ENCODE measurements at places on chromosomes 6 and 20.

DNA sequence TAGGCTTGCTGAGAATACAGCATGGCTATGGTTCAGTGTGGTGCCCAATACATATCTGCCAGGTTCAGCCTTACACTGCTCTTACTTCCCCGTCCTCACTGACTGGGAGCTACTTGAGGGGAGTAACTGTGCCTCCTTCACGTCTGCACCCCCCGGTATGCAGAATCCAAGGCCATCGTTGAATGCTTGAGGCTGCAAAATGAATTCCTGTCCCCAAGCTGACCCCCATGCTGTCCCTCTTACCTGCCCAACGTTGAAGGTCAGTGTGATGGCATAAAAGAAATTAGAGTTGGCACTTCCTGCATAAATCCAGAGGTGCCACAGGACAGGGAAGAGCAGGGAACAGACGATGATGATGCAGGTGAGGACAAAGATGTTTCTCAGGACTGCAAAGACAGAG lies 16.3 kb downstream of the MAP1LC3A start:
- DNase-seq, result no peak

GRCh38 chr6:7108196-7108963 lies 619 bp downstream of the RREB1 start:
- DNase-seq, result peak; percentile 35

DNA sequence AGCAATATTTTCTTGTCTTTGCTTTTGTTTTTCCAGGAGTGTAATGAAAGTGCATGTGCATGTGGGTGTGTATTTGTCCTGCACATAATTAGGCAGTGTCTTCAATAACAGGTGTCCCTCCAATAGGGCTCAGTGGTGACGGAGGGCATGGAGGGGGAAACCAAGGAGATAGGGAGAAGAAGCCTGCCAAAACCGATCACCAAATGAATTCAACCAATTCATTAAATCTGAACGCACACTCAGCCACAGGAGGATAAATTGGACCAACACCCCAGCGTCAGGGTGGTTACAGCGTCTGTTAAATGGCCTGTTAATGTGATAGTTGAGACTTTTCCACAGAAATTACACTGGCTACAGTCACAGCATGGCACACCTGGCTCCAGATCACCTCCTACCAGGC lies 527.6 kb downstream of the CD83 start:
- no peak for DNase-seq

DNA sequence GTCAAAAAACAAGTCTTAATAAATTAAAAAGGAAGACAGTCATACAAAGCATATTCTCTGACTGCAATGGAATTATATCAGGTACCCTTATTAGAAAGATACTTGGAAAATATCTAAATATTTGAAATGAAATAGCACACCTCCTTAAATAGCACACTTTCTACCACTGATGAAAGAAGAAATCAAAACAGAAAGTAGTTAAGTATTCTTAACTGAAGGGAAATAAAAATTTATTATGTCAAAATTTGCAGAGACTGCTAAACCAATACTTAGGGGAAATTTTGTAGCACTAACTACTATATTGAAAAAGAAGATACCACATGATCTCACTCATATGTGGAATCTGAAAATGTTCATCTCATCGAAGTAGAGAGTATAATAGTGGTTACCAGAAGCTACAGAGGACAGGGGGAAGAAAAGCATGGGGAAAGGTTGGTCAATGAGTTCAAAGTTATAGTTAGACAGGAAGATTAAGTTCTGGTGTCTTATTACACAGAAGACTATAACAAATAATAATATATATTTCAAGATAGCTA lies 112.2 kb downstream of the ASCC3 start:
- DNase-seq, result no peak

DNA sequence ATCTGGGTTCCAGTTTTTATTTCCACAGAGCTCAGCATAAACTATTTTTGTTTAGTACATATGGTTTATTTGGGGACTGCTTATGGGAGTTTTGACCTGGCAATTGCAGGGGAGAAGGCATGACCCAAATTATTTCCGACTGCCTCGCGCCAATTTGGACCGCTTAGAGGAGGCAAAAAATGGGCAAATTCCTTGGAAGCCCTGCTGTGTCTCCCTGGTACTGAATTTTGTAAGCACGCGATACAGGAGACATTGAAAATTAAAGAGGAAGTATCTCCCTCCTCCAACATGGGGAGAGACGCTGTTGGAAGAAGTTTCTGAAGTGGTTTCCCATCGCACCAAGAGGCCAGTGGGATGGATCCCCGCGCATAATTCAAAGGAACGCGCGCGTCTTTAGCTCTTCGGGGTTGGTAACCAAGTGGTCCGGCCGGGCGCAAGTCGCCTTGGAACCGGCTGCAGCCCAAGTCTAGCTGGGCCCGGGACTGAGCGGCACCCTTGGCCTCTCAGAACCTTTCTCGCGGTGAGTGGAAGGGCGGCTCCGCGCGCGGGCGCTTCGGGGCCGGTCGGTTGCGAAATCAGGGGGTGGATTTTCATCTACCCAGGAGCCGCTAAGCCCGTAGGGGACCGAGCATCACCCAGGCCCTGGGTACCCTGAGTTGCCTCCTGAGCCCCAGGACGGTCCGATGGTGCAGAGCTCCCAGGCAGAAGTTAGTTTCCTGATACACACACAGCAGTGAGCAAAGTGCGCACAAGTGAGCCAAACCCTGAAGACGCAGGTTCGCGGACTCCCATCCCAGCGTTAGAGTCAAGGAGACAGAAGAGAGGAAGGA lies 6.2 kb downstream of the NKX2-2 start:
- no peak for DNase-seq

- no peak for DNase-seq
Observed at GRCh38 chr6:69696273-69696672, 100.5 kb downstream of the LMBRD1 start.

DNA sequence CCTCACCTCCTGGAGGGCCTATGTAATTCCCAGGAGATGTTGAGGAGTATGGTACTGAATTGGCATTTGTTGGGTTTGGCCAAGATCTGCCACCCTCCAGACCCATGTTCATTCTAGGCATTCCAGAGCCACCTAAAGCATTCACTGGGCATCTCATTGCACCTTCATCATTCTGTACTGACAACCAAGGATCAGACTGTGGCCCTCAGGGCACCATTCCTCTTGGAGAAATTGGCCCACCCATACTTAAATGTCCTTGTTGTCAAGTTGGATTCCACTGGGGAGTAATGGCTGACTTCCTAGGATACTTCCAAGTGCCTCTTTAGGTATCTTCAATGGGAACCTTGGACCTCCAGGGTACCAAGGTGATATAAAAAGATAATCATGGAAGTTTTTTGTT lies 16.8 kb upstream of the IBTK start:
- no peak for DNase-seq

- no peak for DNase-seq
Observed at GRCh38 chr20:47952023-47952564, 166.8 kb upstream of the SULF2 start.

- no peak for DNase-seq
Observed at GRCh38 chr20:57326667-57327455, 2.7 kb upstream of the SPO11 start.

DNA sequence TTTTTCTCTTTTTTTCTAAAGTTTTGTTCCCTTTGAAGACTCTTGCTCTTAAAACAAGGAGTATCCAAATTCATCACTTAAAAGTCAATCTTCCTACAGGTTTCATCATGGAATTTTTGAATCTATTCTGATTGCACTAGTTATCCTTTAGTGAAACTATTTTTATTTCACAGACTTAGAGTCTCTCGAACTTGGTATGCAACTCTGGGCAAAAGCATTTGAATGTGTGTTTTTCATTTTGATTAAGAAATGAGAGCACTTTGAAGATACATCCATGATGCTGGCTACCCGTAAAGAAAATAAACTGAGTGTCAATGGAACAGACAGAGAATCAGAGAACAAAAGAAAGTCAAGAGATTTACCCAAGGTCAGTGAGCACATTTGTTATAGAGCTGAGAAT lies 586.5 kb downstream of the EPM2A start:
- no peak for DNase-seq

DNA sequence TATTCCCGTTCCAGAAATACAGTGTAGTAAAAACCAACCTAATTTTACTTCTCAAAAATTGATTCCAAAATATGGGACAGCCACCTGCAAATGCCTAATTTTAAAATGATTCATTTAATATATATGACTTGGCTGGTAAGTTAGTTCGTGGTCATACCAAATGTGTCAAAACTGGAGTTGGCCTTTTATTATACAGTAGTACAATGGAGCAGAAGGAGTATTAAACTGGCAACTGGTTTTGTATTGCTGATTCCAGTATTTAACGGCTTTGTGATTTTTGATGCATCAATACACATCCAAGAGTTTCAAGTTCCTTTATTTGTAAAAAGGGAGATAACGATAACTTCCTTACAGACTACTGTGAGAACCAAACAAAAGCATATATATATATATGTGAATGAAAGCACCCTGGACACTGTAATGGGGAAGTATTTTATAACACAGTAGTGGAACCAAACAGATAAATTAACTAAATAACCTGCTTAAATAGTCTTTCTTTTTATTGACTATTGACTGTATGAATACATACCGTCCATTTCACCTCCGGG lies 24.8 kb downstream of the SAMHD1 start:
- DNase-seq, result no peak

DNA sequence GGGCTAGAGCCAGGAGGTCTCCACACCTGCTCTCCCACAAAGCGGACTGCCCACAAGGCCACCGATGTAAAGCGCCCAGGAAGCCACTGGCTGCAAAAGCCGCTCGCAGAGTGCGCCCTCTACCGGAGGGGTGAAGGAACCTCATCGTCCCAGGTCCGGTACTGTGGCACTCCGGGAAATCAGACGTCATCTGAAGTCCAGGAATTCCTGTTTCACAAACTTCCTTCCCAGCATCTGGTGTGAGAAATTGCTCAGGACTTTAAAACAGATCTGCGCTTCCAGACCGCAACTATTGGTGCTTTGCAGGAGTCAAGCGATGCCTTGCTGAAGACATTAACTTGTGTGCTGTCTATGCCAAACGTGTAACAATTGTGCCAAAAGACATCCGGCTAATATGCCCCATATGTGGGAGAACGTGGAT lies 115.1 kb upstream of the ARID1B start:
- DNase-seq, result no peak

GRCh38 chr20:14538433-14538832 lies 201.0 kb upstream of the FLRT3 start:
- DNase-seq, result no peak

- DNase-seq, result no peak
Observed at GRCh38 chr20:53186635-53187034, 214.5 kb downstream of the TSHZ2 start.

GRCh38 chr6:51827580-51827979 lies 259.8 kb downstream of the PKHD1 start:
- no peak for DNase-seq

GRCh38 chr20:52922436-52922835 lies 49.7 kb upstream of the TSHZ2 start:
- peak; percentile 9 for DNase-seq

GRCh38 chr6:106444777-106445507 lies 84.4 kb downstream of the CRYBG1 start:
- peak; percentile 47 for DNase-seq

GRCh38 chr20:54167909-54168872 lies 5.6 kb downstream of the CYP24A1 start:
- DNase-seq, result no peak

GRCh38 chr6:133291671-133292070 lies 50.5 kb downstream of the EYA4 start:
- DNase-seq, result no peak

DNA sequence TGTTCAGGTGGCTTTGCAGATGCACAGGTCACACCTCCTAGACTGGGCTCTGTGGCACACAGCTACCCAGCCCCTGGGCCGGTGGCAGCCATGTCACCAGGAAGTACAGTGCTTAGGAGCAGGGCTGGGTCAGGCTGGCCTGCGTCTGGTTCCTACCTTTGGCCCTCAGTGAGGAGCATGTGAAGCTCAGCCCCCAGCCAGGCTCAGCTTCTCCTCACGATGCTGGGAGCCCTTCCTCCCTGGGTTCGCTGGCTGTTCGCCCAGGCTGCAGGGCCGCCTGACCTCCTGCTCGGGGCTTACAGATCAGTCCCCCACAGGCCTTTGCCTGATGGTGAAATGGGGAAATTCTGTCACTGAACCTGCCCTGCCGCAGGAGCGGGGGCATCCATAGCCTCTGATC lies 23.1 kb downstream of the SPATA2 start:
- no peak for DNase-seq

DNA sequence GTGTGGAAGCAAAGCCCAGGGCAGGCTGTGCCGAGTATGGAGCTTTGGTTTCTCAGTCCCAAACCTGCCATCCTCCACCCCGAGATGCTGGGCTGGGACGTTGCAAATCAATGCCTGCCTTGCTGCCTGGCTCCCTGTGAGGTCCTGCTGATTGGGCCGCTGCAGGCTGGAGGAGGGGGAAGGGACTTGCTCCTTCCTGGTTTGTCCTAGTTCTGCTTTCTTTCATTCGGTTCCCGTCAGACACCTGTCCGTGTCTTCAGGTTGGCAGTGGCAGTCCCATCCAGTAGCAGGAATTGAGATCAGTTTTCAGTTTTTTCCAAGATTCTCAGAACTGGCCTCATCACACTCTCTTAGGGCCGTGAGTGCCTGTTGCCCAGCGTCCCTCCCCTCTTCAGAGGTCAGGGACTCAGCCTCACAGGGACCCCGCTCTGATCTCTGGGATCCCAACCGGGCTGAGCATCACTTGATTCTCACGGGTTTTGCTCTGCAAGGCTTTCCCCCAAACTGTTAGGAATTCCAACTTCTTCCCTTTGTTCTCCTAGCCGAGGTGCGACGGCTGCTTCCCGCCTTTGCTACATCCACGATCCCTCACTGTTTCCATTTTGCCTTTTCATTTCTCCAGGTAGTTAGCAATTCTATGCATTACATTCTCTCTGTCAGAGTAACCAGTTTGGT lies 24.2 kb upstream of the TAGAP start:
- no peak for DNase-seq

- no peak for DNase-seq
Observed at GRCh38 chr6:111586554-111586953, 19.1 kb downstream of the TRAF3IP2 start.

DNA sequence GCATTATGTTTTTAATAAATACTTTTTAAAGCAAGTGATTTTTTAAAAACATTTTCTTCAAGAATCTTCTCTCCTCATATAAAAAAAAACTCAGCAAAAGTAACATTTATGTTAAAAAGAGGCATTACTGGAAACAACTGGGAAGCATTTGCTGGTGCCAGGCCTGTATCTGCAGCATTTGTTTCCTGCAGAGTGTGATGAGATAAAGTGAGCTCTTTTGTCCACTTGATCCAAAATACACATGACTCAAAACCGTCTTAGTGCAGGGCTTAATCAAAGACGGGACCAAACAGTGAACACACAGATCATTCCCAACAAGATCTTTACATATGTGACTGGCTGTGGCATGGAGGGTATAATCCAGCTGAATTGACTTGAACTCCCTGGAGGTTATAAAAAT lies 28.3 kb upstream of the RIPPLY2 start:
- DNase-seq, result no peak

GRCh38 chr6:84791233-84791632 lies 26.8 kb upstream of the TBX18 start:
- no peak for DNase-seq

- DNase-seq, result peak; percentile 56
Observed at GRCh38 chr6:90369024-90369519, 72.4 kb upstream of the BACH2 start.
